CD8-positive, alpha-beta T cell (primary cell): ENCODE measurements at places on chromosomes 6 and 20.

DNA sequence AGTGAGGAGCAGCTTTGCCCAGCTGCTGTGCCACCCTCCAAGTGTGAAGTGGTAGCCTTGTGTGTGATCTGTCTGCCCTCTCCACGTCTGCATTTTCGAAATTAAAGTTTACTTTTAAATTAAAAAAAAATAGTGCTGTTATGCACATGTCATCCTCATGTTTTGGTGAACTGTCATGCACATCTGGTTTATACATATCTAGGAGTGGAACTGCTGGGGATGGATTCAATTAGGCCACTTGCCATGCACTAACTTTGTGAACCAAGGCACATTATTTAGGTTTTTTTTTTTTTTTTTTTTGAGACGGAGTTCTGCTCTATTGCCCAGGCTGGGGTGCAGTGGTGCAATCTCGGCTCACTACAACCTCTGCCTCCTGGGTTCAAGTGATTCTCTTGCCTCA is 3.6 kb downstream of the GTSF1L start:
- no peak for DNase-seq

- DNase-seq = no peak
Observed at GRCh38 chr6:125947615-125948014, 9.0 kb upstream of the HINT3 start.

- no peak for DNase-seq
Observed at GRCh38 chr6:167670938-167671338, 155.8 kb upstream of the AFDN start.

GRCh38 chr6:43781941-43782704 is 12.1 kb downstream of the VEGFA start:
- no peak for DNase-seq

- no peak for DNase-seq
Observed at GRCh38 chr6:19757036-19757435, 80.1 kb upstream of the ID4 start.

GRCh38 chr6:157459327-157459726 is 78.3 kb downstream of the ZDHHC14 start:
- no peak for DNase-seq

DNA sequence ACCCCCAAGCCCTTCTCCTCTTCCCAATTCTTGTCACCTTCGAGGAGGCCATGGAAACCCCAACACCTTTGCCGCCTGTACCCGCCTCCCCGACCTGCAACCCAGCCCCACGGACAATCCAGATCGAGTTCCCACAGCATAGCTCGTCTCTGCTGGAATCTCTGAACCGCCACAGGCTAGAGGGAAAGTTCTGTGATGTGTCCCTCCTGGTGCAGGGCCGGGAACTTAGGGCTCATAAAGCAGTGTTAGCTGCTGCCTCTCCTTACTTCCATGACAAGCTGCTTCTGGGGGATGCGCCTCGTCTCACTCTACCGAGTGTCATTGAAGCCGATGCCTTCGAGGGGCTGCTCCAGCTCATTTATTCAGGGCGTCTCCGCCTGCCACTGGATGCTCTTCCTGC is 675 bp downstream of the ZBTB9 start:
- no peak for DNase-seq

DNA sequence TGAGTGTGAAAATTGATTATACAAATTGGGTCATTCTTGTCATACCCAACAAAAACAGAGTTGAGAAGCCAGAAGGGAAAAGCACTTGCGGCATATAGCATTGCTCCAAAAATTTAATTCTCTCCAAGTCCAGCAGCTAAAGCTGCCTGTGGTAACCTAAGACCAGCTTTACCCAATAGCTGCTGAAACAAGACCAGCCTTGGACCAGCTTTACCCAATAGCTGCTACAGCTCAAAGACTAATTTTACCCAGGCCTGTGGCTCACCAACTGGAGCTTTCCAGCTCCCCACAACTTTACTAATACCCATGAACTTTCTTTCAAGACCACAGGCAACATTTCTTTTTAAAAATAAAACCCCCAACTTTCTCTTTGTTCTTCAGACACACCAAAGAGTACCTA is 32.8 kb upstream of the ZNF133 start:
- DNase-seq = no peak
